Esophagus squamous epithelium (tissue), 5 donors: ENCODE measurements at places on chromosomes 5 and 9.

GRCh38 chr5:35600591-35600990, 17.1 kb upstream of the SPEF2 start:
- no peak for DNase-seq
- H3K36me3 ChIP-seq = no peaks in the 10 kb centered on the region
- no peaks in the 10 kb centered on the region for H3K4me1 ChIP-seq
- H3K4me3 ChIP-seq = no peak overlapping the region

DNA sequence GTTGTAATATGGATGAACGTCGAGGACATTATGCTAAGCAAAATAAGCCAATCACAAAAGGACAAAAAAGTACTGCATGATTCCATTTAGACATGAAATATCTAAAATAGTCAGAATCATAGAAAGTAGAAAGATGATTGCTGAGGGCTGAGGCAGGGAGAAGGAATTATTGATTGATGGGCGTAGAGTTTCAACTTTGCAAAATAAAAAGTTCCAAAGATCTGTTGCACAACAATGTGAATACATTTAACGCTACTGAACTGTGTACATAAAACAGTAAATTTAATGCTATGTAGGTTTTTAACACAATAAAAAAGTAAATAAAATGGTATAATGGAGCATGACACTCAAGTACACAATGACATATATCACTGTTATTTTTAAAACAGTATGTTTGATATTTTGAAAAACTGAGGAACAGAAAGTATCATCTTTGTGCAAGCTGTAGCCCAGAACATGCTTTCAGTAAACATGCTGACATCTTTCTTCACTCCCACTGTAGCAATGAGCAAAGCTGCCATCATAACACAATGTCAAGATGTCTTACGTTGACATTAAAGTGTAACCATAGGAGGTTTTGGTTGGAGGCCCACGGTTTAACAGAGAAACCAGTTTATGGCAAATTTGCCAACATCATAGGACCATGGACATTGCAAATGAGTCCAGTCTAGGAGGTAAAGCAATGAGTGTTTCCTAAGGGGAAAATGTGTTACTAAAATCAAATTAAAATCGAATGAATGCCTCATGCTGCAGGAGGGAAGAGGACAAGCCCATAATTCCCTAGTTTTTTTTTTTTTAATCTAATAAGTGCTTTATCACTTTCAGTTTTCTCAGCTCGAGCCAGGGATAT, 125.8 kb upstream of the SGCD start:
- no peak for DNase-seq
- H3K36me3 ChIP-seq = no peaks in the 10 kb centered on the region
- no peak overlapping the region for H3K4me3 ChIP-seq
- H3K27me3 ChIP-seq = no peaks in the 10 kb centered on the region
- no peaks in the 10 kb centered on the region for H3K4me1 ChIP-seq

DNA sequence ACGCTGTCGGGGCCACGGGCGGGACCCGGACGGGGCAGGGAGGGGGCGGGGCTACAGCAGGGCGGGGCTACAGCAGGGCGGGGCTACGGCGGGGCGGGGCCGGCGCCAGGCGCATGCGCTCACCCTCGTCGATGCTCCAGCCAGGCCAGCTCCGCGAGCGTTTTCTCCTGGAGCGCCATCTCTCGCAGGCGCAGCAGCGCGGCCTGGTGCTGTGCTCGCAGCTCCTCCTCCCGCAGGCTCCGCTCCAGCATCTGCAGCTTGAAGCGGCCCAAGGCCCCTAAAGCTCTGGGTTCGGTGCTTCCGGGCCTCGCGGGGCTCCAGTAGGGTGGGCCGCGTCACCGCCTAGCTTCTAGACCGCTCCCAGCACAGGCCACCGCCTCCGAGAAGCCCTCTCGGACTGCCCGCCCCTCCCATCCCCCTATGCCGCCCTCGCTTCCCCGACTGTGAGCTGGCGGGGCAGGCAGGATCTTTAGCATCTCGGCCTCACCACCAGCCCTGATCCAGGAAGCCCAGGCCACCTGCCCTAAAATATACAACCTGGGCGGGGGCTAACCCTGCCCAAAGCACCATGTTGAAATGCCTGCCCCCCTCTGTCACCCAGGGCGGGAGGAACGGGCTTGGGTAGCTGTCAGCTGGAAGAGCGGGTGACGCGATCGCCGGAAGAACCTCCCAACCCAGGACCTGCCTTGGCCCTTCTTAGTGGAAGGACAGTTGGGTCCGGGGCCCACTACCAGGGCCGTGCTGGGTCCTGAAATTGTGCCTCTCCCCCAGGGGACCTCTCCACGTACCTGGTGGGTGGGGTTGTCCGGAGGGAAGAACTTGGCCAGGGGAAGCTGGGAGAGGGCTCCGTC, 21.9 kb upstream of the QSOX2 start:
- H3K4me3 ChIP-seq = peak overlapping the region; percentile 45
- H3K27ac ChIP-seq = peak overlapping the region; percentile 44
- peaks cover 38% of the 10 kb centered on the region for H3K27me3 ChIP-seq
- peak; percentile 26 for DNase-seq
- peaks cover 6% of the 10 kb centered on the region for H3K4me1 ChIP-seq
- no peaks in the 10 kb centered on the region for H3K36me3 ChIP-seq

GRCh38 chr9:21070906-21071305, 6.8 kb downstream of the IFNB1 start:
- peaks cover 11% of the 10 kb centered on the region for H3K4me1 ChIP-seq
- H3K27me3 ChIP-seq = no peaks in the 10 kb centered on the region
- DNase-seq = no peak
- no peak overlapping the region for H3K4me3 ChIP-seq

DNA sequence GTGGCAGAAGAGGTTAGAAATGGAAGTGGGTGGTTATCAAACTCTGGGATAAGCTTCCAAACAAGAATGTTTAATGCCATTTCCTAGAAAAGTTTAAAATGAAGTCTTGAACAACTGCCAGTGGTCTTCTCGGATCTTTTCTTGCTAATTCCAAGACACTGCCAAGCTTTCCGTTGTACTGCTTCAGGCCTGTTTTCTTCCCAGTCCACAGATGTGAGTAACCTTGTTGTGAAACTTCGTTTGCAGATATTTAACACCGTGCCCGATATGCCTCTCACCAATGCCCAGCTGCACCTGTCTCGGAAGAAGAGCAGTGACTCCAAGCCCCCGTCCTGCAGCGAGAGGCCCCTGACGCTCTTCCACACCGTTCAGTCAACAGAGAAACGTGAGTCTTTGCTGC, 269.8 kb downstream of the NR3C1 start:
- H3K4me1 ChIP-seq = no peaks in the 10 kb centered on the region
- DNase-seq = no peak
- no peak overlapping the region for H3K27ac ChIP-seq
- peaks cover 16% of the 10 kb centered on the region for H3K36me3 ChIP-seq
- H3K27me3 ChIP-seq = no peaks in the 10 kb centered on the region
- no peak overlapping the region for H3K4me3 ChIP-seq

- no peak for DNase-seq
- peaks cover 12% of the 10 kb centered on the region for H3K4me1 ChIP-seq
- H3K27ac ChIP-seq = no peak overlapping the region
- H3K4me3 ChIP-seq = no peak overlapping the region
- H3K27me3 ChIP-seq = no peaks in the 10 kb centered on the region
Observed at GRCh38 chr9:109974143-109974917, 194.3 kb downstream of the PALM2AKAP2 start.

DNA sequence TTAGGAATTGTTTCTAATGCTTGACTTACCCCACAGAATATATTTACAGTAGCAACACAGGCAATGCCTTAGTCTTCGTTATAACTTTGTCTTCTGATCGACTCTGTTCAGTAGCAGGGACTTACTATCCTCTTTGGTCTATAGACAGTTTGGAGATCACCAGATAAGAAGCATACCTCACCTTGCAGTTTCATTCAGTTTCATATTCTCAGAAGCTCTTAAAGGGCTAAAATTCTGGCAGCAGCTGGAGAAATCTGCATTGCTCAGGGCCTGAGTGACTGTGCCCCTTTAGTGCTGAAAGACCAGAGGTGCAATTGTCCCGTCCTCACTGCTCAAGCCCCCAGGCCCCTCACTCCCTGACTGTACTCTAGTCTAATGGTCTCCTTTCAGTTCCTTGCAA, 26.0 kb downstream of the ZBTB43 start:
- no peaks in the 10 kb centered on the region for H3K27me3 ChIP-seq
- no peaks in the 10 kb centered on the region for H3K4me1 ChIP-seq
- no peak for DNase-seq
- H3K4me3 ChIP-seq = no peak overlapping the region

DNA sequence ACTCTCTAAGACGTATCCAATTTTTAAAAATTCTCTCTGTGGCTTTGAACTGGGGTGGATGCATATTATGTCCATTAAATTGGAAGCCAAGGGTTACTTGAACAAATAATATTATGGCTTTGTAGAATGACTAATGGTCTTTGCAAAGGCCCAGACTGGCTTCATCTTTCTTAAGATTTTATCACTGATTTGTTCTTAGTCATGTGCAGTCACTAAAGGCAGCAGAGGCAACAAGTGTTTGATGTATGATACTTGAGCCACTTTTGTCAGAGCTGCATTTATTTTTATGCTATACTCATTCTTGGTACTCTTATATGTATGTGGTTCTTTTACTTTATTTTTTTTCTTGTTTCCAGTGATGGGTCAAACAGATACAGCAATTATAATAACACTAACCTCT, 152.2 kb downstream of the NR2F1-AS1 start:
- DNase-seq = no peak
- H3K36me3 ChIP-seq = no peaks in the 10 kb centered on the region
- no peak overlapping the region for H3K27ac ChIP-seq

DNA sequence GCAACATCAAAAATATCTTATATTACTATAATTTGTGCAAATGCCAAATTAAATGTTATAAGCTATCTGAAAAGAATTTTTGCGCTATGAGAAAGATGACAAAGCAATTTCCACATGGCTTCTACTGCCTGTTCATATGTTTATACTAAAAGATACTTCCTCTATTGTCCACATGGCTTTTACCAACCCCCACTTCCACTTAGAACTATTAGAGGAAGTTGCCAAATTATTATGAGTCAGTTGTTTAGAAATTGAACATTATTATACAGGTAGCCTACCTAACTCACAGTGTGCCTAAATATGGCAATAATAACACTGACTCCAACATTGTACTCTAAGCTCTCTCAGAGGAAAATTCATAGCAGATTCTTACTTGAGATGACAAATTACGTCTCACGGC, 37.6 kb upstream of the SLC27A6 start:
- no peak overlapping the region for H3K27ac ChIP-seq
- no peaks in the 10 kb centered on the region for H3K27me3 ChIP-seq
- DNase-seq = no peak
- H3K4me1 ChIP-seq = no peaks in the 10 kb centered on the region

GRCh38 chr5:26791433-26791832, 247.0 kb downstream of the CDH9 start:
- no peak for DNase-seq
- H3K4me3 ChIP-seq = no peak overlapping the region
- H3K4me1 ChIP-seq = no peaks in the 10 kb centered on the region
- H3K27me3 ChIP-seq = no peaks in the 10 kb centered on the region

DNA sequence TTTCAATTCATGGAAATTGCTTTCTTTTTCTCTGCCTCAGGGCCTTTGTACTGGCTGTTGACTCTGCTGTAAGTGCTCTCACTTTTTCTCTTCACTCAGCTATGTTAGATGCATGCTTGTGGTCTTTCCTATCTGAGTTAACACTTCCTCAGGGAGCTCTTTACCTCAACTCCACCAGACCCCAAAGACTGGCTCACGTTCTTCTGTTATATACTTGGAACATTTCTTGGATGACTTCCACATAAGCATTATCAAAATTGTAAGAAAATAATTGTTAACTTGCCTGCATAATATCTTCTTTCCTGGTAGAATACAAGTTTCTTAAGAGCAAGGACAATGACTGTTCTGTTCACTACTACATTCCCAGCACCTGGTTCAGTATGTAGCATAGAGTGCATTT, 455.9 kb downstream of the EBF1 start:
- no peaks in the 10 kb centered on the region for H3K27me3 ChIP-seq
- no peak overlapping the region for H3K4me3 ChIP-seq
- H3K4me1 ChIP-seq = no peaks in the 10 kb centered on the region
- H3K36me3 ChIP-seq = no peaks in the 10 kb centered on the region

- no peaks in the 10 kb centered on the region for H3K4me1 ChIP-seq
- H3K27ac ChIP-seq = no peak overlapping the region
- H3K27me3 ChIP-seq = no peaks in the 10 kb centered on the region
- H3K36me3 ChIP-seq = no peaks in the 10 kb centered on the region
Observed at GRCh38 chr5:169049712-169050111, 251.2 kb downstream of the SLIT3 start.

DNA sequence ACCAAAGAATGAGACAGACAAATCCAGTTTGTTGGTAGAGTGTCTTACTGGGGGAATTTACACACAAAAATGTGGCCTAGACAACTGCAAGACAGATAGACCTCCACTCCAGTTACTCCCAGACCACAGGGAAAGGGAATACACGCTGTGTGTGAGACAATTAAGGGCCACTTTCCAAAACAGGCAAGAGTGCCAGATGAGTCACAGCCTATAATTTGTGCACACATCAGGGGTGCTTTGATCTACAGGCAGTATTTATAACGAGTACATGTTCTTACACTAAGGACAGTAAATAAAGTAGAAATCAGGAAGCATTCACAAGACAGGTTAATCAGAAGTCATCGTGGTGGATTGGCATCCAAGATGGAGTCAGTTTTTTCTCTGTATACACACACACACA, 114.8 kb downstream of the ZNF622 start:
- DNase-seq = no peak
- no peak overlapping the region for H3K27ac ChIP-seq
- no peaks in the 10 kb centered on the region for H3K4me1 ChIP-seq

DNA sequence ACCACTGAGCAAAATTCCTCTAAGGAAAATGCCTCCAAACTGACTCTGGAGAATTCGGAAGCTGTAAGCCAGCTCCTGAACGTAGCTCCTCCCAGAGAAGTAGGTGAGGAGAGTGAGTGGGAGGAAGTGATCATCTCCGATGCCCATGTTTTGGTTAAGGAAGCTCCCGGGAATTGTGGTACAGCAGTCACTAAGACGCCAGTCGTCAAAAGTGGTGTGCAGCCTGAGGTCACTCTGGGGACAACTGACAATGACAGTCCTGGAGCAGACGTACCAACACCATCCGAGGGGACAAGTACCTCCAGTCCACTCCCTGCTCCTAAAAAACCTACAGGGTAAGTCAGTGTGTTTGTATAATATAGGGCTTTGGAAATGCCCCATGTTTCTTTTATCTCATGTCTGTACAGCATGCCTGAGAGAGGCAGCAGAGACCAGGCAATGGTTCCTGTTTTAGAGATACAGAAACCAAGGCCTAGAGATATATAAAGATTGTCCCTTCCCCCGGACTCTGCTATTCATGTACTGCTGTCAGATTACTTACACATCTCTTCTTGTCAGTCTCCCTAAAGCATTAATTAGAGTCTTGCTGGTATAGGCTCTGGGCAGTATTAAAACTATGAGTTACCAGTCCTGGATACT, 23.9 kb downstream of the HMGXB3 start:
- no peaks in the 10 kb centered on the region for H3K27me3 ChIP-seq
- H3K4me1 ChIP-seq = peaks cover 37% of the 10 kb centered on the region
- H3K4me3 ChIP-seq = no peak overlapping the region
- no peak for DNase-seq
- no peak overlapping the region for H3K27ac ChIP-seq
- H3K36me3 ChIP-seq = peaks cover 4% of the 10 kb centered on the region
